ENCODE measurements at places on chromosomes 6 and 20.

DNA sequence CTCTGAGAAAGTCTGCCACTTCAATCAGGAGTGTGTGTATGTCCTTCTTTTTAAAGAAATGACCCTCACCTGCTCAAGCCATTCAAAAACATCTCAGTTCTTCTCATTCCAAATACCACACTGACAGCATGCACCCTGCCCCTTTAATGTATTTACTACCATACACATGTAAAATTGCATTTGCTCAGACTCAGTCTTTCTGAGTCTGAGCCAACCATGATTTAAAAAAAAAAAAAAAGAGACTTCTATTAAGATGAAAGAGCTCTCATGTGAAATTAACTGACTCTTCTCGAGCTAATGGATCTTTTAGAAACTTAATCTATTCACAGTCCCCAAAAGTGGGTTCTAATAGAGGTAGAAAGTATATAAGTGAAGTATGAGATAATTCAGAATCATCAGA is 1.4 kb upstream of the FILIP1 start:
- no peak for DNase-seq

- no peak for DNase-seq
Measured at GRCh38 chr6:68192988-68193387, 442.1 kb upstream of the ADGRB3 start.

DNA sequence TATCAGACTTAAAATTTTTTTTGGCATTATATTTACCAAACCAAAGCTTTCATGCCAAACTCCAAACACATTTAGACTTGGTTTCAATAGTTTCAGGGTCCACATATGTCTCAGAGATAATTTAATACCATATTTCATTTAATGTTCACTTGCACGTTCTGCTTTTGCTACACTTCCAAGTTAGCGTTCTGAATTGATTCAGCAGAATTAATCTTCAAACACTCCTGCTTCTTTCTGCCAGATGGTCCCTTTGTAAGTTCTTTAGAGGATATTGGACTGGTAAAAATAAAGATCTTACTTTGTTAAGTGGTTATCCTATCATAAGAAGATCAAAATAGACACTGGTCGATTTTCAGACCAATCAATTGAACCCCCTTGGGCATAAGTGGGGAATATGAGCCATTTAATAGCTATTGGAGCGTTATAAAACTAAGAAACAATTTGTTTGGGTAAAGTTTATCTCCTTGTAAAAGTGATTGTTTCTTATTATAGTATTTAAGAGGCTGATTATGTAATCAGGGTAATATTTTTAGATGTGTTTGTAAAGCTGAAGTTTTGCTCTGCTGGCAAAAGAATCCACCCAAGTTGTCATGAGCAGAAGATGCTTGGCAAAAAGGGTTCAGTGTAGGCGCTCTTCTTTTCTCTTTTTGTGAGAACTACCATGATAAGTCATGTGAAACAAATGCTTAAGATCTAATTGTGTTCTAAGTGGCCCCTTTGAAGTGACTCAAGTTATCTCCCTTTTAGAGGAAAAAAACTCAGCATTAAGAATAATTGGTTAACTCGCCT is 92.2 kb downstream of the MCHR2 start:
- DNase-seq = no peak

- no peak for DNase-seq
Measured at GRCh38 chr6:85565736-85566135, 27.9 kb downstream of the SNX14 start.

DNA sequence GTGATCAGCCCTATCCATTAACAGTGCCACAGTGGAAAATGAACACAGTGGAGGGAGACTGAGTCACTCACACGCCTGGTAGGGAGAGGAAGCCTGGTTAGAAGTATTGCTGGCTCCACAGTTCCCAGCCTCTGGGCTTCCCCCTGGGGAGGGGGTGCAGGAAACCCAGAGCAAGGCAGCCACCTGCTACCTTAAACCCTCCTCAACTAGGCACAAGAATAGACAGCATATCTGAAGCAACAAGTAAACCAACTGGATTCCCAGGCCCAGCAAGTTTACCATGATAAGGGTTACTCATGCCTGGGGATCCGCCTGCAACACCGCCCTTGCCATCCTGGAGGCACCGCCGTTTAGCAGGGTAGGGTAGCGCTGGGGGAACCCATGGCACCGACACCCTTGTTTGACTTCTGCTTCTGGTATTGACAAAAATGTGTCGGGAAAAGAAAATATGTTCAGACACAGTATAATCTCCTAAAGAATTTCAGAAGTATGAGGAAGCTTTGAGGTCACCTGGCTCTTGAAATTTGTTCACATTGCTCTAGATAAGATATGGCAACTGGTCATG is 38.3 kb downstream of the SLC22A23 start:
- DNase-seq = no peak

DNA sequence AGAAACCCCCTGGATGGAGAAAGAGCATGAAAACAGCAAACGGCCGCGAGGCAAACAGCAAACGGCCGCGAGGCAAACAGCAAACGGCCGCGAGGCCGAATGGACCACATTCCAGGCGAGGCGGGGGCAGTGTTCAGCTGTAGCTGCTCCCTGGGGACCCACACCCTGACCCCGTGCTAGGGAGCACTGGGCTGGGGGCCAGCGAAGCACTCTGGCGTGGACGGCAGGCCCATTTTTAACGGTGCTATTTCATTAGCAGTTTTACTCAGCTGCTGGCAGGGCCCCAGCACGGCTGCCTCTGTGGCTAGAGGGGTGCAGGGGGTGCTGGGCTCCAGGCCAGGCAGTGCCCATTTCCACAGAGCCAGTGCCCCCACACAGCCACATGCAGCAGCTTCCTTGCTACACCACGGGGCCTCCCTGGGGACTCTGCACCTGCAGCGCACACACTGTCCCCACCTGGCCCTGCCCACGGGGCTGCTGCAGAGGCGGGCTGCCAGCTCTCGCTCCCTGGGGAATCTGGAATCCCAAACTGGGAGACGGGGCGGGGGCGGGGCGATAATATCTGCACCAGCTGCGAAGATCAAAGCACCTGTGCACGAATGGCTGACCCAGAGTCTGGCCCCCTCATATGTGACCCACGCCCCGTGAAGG is 35.6 kb upstream of the SLCO4A1 start:
- DNase-seq = no peak

DNA sequence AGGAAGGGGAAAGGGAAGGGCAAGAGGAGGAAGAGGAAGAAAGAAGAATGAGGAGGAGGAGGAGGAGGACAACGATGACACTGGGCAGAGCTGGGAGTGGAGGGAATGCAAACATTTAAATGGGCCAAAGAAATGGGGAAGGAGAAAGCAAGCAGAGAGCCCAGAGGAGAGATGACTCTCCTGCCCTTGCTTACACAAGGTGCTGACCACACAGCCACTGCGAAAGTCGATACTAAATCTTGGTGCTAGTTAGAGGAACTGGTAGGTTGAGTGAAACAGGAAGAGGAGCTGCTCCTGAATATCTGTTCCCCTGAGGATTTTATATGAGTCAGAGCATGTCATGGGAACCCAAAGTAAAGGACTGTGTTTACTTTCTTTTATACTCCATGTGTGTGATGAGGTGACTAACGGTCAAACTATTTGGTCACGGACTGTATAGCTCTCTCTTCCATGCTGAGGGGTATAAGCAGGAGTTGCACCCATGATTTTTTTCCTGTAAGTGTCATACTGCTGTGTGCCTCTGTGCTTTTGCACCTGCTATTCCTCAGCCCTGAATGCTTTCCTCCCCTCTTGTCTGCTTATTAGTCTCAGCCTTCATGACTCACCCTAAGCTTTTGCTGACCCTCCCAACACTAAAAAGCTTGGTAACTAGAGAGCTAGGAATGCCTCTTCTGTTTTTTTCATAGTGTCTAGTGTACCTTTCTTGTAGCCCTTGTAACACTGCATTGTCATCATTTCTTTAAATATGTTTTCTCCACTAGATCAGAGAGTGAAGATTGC is 9.5 kb upstream of the PAQR8 start:
- no peak for DNase-seq

DNA sequence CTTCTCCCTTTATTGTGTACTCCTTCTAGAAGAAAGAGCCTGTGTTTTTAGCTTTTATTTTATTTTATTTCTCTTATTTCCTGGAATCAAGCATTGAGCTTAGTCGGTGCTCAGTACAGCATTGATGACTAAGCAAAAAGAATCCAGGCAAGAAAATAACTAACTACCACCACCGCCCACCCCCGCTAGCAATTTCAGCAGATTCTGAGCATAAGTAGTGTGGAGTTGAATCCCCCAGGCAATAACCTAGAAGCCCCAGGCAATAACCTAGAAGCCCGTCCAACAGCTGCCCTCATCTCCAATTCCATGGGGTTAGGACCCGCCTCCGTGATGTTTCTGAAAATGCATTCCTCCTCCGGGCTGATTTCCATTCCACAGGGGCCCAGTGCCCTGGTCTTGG is 258.0 kb upstream of the TAB2 start:
- DNase-seq = no peak

DNA sequence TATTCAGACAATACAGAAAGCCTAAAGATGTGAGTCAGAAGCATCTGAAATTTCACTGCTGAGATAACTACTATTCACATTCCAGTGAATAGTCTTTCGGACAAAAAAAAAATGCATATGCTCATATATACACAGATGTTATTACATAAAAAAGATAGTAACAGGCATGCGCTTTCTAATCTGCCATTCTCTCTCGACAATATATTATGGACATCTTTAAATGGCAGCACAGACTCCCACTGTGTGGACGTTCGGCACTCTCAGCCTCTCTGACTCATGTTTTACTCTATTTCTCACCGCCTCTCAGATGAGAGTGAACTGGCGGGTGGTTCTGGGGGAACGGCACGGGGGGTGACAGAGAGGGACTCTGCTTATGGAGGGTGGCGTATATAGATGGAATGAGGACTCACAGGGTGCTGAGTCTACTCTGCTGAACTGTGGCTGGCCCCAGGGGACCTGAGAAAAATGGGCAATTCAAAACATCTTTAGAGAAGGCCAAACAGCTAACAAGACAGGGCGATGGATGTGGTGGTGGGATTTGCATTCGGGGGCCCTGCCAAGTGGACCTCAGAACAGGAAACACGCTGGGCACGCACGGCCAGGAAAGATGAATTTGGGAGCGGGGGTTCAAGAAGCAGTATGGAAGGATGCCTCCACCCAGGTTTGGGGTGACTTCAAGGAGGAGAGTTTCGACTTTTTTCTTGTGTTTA is 68.9 kb downstream of the MDGA1 start:
- DNase-seq = no peak

DNA sequence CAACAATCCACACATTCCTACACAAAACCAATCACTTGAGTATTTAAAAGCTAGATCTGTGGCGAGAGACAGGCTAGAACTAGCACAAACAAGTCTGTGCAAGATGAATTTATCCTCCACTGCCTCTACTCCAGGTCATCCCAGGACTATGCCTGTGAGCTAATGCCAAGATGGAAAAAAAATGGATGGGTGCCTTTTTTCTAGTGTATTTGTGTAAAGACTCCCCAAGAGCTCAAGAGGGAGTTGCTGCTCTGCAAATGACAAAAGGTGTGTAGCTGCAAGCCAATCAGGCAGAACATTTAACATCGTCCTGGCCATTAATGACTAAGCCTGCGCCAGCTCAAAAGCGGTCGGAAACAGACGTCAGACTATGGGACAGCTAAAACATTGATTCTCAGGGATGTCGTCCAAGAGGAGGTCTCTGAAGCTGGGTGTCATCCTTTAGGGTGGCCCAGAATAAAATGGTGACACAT is 21.9 kb downstream of the ATXN1 start:
- no peak for DNase-seq

DNA sequence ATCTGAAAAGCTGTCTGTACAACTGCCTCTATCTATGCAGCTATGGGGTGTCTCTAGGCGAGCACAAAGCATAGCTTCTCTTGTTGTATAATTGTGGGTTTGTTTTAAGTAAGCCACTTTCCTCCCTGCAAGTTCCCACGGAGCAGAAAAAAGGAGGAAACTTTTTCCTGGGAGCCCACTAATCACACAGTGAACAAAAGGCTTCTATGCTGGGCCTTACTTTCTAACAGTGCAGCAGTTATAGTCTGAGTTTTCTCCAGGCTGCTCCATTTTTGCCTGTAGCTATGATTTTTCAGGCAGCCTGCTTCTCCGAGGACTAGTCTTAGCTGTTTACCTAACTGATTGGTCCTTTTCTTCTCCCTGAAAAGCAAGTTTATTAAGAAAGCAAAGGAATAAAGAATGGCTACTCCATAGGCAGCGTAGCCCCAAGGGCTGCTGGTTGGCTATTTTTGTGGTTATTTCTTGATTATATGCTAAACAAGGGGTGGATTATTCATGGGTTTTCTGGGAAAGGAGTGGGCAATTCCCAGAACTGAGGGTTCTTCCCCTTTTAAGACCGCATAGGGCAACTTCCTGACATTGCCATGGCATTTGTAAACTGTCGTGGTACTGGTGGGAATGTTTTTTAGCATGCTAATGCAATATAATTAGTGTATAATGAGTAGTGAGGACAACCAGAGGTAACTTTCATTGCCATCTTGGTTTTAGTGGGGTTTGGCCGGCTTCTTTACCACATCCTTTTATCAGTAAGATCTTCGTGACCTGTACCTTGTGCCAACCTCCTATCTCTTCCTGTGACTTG is 84.3 kb downstream of the OPRM1 start:
- DNase-seq = no peak
